ENCODE measurements at places on chromosomes 7 and 10.

DNA sequence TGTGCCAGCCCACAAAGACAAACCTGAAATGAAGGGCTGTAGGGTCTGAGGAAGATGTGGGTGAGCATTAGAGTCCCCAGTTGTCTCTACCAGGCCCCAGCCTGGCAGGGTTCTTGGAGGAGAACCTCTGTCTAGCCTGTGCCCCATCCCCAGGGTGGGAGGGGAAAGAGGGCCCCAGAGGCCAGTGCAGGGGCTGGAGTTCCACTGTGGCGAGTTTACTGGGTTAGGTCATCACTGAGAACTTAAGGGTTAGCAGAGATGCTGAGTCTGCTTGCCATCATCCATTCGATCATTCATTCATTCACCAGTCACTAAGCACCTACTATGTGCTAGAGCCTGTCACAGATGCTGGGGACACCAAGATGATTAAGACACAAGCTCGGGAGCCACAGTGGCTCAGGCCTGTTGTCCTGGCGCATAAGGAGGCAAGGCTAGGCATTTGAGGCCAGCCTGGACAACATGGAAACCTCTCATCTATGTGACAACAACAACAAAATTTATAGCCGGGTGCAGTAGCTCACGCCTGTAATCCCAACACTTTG is 2.6 kb downstream of the ANKRD2 start:
- DNase-seq = no peak

- no peak for DNase-seq
These were observed 232.2 kb downstream of the TRIL start for GRCh38 chr7:28725911-28726310.

- no peak for DNase-seq
These were observed 77.9 kb downstream of the SGMS1 start for GRCh38 chr10:50545846-50546245.

DNA sequence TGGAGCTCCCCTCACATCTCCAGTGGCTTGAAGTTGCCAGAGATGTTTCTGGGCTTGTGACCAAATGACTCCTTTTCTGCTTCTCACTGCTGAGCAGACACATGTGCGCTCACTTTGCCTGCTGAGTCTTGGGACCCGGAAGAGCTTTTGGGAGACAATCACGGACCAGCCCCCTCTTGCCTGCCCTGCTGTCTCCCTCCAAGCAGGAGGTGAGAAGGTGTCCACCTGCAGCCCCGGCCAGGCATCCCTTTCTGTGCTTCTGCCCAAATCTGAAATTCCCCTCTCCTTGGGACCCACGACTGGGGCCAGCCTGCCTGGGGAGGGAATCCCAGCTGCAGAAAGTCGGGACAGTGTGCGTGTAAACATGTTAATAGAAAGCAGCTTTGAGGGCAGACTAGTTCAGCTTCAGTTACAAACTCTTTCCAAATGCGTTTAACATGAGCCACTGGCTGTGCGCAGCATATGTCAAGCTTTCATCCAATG is 31.7 kb downstream of the HTRA1 start:
- no peak for DNase-seq

GRCh38 chr10:73424478-73424877 is 8.9 kb downstream of the MSS51 start:
- DNase-seq = no peak

DNA sequence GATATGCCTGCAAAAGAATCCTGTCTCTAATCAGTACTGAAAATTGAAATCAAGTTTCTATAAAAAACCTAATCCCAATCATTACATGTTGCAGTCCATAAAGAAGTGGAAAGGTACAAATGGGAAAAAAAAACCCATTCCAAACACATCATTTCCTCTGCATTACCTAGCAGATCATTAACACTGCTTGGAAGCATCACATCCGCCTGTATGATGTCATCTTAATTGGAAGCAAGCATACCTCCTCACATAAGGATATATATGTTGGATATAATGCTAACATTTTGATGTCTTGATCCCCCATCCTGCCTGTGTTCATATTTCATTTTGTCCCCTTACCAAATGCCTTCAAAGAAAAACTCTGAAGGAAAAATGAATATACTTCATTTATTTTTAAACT is 241.3 kb upstream of the AOAH start:
- DNase-seq = no peak

DNA sequence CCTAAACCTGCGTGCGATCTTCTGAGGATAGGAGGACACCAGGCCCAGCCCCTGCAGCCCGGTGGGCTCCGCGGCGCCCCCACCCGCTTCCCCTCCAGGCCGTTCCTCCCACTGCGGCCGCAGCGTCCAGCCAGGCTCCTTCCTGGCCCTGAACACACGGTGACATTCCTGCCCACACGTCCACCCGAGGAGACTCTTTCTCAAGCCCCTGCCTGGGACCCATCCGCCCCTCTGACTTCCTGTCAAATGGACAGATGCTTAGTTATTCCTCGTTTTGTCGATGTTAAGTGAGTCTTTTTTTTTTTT is 32.4 kb upstream of the RNF32 start:
- no peak for DNase-seq

DNA sequence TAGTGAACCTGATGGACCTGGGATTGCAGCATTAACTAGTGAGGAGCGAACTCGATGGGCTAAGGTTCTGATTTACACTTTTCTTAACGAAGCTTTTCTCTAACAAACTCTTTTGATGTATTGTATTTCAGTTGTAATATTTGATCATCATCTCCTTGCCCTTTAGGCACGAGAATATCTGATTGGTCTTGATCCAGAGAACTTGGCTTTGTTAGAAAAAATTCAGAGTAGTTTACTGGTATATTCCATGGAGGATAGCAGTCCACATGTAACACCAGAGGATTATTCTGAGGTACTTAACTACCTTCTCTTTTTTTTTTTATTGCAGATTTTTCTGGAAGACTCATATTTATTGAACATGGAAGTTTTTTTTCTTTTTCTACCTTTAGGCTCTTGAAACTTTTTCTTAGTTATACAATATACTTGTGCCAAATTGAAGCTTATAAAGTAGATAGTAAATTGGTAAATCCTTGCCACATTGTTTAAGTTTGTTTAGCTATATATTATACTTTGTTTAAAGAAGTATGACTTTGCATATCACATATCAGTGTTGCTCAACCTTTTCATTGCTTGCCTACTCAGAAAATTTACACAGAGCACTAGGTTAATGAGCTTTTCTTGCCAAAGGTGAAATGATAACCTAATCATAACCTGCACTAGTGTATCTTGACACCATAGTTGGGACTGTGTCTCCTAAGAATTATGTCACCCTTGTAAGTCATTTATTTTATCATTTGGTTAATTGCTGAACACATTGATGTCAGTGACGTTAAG is 30.4 kb downstream of the CROT start:
- DNase-seq = no peak

GRCh38 chr10:129854796-129855705 is 109.0 kb downstream of the EBF3 start:
- DNase-seq = no peak

DNA sequence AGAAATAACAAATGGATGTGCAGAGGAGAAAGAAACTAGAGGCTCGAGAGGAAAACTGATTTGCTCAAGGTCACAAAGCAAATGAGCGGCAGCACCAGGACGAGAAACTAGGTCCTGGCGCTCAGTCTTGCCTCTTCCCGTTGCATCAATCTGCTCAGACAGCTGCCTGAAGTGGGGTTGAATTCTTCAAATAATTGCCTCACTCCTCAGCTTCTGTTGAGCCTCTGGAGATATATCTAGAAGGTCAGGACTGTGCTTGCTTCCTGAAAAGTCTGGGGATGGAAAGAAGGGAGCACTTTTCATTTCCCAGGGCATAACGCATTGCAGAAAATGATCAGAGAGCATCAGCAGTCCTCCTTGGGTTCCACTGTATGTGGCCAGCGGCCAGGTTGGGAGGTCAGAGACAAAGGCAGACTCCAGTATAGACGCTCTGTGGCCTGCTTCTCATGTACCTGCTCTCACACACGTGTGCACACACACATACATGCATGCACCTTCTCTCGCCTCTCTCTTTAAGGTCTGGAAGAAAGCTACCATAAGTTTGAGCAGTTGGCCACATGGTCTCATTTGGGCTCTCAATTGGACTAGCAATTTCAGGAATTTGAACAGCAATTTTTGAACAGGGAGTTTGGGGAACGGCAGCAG is 83.7 kb upstream of the DUSP5 start:
- DNase-seq = no peak

GRCh38 chr10:59709395-59710125 is at the start of gene SLC16A9:
SLC16A9 (minus strand) TSS chr10:59709850; CDS start chr10:59684291, 25,559 bp downstream.
- peak; percentile 56 for DNase-seq

- DNase-seq = no peak
These were observed 5.7 kb upstream of the DYNC2I1 start for GRCh38 chr7:158850545-158851102.

GRCh38 chr7:157715938-157716280 is 379.1 kb downstream of the DNAJB6 start:
- no peak for DNase-seq

DNA sequence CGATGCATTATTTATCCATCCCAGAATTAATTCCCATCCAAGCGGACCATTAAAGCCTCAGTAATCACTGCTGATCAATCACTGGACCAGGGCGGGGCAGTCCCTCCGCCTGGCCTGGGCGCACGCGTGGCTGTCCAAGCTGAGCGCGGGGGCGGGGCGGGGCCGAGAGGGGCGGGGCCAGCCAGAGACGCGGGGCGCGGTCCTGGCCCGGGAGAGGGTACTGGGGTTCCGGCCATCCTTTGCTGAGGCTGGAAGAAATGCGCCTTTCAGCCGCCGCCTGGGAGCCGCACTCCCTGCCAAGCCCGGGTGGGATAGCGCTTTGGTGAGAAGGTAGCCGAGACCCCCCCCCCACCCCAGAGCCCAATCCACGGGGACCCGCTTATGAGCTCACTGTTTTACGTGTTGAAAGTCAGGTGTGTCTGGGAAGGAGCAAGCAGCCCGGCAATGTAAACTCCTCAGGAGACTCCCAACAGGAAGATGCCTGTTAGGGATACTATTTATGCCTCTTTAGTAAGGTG is at the start of gene ARHGAP22:
TSS of gene ARHGAP22 (minus strand) at position 83 of the 518 bp plus-strand sequence. CDS start 277 bp downstream, outside the sequence.
- DNase-seq = no peak

DNA sequence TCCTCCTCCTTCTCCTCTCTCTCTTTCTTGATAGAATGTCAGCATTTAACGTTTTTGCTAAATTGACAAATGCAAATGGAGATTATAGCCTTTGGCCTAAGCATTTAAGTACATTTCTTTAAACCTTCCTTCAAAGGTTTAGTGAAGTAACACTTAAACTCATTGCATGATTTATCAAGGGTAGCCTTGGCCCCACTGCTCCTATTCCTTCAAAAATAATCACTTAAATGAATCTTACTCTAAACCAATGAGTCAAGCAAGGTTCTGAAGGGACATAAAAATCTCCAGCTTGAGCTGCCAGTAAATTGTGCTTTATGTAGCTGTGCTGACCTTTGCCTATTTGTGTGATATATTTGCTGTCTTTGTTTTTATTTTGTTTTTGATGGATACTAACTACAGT is 358.5 kb upstream of the AKR1E2 start:
- DNase-seq = no peak

DNA sequence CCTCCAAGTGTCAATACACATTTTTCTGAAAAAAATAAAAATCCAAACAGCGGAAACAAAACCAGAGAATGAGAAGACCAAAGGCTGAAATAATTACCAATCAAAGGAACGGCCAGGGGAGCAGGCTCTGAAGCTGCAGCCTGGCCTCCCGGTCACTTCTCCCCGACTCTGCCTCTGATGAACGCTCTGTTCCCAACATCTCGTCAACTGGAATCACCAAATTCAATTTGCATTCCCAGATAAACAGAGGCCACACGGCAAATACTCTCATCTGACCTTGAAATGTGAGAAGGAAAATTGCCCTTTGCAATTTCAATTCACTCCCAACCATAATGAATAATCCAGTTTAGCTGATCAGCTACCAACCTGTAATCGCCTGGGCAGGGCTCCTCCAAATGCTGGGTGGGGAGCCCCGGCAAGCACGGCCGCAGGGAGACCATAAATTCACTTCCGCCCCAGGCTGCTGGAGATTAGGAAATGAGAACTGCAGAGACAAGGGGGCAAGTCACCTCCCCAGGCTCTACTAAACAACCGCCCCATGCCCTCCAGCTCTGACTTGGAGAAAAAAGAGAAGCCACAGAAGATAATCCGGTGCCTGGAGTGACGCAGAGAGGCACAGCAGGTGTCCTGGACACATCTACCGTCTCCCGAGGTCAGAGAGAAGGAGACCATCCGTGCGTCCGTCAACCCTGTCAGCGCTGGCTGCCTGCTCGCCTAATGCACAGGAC is 153.2 kb downstream of the MAD1L1 start:
- no peak for DNase-seq

- no peak for DNase-seq
These were observed 58.2 kb downstream of the ENTPD1 start for GRCh38 chr10:95814011-95814727.

DNA sequence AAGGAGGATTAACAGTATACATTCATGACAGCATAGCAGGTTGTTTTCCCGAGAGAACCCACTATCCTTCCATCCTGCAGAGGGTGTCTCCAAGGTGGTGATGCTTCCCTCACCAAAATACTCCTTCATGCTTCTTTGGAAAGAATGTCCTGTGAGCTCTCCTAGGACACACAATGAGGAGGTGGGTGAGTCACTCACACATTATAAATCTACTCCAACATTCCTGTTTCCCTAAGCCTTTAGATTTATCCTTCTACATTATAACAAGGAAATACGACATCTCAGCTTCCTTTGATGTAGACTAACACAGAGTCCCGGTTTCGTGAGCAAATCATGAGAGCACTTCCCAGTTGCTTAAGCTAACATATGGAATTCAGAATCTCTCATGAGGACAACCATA is 689.7 kb upstream of the CELF2 start:
- no peak for DNase-seq

- DNase-seq = no peak
These were observed 72.7 kb upstream of the MRLN start for GRCh38 chr10:59825932-59826331.

DNA sequence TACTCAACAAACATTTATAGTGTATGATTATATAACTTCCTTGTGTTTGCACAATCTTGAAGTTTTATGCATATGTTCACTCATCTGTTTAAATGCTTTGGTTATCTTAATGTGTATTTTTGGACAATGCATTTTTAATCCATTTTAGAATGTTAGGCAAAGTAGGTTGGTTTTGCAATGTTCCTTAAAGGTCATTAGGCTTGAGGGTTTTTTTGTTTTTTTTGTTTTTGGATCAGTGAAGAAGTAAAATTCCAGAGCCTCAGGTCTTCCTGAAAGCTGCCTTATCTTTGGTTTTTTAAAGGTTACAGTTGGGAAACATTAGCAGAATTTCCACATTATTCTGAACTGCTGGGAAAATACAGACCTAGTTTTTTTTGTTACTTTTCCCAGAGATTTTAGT is 12.8 kb downstream of the MDFIC start:
- no peak for DNase-seq

GRCh38 chr10:92387289-92387940 is 96.4 kb downstream of the MARCHF5 start:
- DNase-seq = no peak

DNA sequence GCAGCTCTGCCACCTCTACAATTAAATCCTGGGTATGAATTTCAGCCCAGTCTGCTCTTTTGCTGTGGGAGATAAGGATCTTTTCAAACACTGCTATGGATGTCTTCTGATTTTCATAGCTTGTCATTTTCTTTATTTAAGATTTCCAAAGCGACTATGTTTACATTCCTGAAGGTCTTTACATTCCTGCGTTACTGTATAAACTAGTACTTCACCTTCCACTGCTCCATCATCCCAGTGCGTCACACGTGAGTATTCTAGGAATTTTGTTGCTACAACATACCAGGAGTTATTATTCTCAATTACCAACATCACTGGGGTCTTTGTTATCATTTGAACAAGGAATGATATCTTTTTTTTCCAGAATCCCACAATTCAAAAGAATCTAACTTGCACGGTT is 944.7 kb downstream of the SORCS3 start:
- DNase-seq = no peak

Measured in stimulated activated CD4-positive, alpha-beta T cell treated with anti-CD3 and anti-CD28 coated beads, Interleukin-1b, Interleukin-23, amount 100 ng/mL, for 48 hours (primary cell).